AG10803 (cell line): ENCODE measurements at places on chromosomes 5 and 9.

DNA sequence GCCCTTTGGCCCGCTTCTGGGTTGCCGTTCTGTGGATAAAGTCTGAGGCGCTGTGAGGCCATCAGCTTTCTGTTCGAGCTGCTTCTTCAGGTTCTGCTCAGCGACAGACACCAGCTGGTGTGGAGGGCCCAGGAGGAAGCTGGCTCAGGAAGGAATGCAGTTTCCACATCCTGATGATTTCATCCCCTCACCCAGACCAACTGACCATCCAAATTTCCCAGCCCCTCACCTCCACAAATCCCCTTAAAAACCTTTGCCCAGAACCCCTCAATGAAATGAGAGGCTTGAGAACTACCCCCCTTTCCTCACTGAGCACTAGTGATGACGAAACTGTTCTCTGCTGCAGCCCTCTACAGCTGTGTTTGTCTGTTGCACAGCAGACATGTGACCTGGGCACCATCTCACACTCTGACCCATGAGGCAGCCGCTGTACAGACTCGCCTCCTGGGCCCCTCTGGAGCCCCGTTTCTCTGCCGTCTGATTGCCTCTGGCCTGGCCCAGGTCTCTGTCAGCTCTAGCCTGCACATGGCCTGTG lies 45.4 kb downstream of the SPATA31C2 start:
- peak; percentile 17 for DNase-seq

- peak; percentile 95 for DNase-seq
These were observed 144.9 kb downstream of the FGF1 start for GRCh38 chr5:142540922-142541422.

- DNase-seq, result peak; percentile 83
These were observed 171.1 kb downstream of the SAXO1 start for GRCh38 chr9:18861609-18862544.

GRCh38 chr9:109317311-109317978 lies 3.4 kb downstream of the EPB41L4B start:
- no peak for DNase-seq

DNA sequence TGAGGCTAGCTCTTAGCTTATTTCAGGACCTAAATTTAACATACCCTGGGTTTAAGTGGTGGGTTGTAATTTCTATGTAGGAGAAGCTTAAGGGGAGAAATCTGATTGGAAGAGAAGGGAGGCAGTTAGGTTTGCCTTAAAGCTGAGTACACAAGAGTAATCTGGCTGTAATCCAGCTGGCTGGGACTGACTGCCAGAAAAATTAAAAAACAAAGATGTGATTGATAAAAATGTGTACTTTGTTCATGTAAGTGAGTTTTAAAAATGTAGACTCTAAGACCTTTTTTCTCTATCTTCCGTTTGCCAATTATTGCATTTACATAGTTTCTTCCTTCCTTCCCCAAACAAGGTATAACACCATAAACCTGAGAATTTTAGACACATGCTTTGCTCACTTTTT lies 17.5 kb upstream of the MSMP start:
- no peak for DNase-seq

GRCh38 chr5:81252904-81253303 lies 19.8 kb downstream of the CKMT2 start:
- DNase-seq, result no peak

GRCh38 chr5:41009232-41009631 lies 61.9 kb downstream of the MROH2B start:
- DNase-seq, result no peak

GRCh38 chr9:99012957-99013512 lies 69.3 kb downstream of the COL15A1 start:
- DNase-seq, result no peak

DNA sequence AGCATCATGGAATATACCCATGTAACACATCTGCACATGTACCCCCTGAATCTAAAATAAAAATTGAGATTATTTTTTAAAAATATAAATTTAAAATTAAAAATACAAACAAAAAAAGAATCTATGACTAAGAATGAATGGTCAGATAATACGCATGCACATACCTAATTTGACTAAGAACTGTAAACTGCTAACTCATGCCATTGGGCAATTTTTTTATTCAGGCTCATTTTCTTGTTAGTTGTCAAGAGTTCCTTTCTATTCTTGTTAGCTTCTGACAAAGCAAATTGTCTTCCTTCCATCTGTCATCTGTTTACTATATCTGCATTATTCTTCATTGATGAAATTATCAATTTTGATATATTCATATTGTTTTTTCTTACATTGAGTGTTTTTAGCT lies 69.5 kb upstream of the HAND1 start:
- no peak for DNase-seq
